ENCODE measurements at places on chromosomes 7 and 10.

DNA sequence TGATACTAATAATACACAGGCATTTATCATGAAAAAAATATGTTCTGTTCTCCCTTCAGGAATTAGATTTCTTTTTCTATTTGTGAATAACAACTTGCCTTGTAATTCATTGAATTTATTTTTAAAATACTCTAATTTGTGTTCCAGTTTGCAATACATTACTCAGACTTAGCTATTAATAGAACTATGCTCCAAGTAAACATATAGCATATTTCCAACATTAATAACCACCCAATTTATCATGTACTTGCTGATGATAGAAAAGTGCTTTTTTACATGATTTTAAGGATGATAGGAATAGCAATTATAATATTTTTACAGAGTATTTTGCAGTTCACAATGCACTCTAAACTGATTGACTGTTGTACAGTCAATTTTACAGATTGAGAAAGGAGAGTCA is 338.8 kb upstream of the SEMA3D start:
- DNase-seq = no peak

DNA sequence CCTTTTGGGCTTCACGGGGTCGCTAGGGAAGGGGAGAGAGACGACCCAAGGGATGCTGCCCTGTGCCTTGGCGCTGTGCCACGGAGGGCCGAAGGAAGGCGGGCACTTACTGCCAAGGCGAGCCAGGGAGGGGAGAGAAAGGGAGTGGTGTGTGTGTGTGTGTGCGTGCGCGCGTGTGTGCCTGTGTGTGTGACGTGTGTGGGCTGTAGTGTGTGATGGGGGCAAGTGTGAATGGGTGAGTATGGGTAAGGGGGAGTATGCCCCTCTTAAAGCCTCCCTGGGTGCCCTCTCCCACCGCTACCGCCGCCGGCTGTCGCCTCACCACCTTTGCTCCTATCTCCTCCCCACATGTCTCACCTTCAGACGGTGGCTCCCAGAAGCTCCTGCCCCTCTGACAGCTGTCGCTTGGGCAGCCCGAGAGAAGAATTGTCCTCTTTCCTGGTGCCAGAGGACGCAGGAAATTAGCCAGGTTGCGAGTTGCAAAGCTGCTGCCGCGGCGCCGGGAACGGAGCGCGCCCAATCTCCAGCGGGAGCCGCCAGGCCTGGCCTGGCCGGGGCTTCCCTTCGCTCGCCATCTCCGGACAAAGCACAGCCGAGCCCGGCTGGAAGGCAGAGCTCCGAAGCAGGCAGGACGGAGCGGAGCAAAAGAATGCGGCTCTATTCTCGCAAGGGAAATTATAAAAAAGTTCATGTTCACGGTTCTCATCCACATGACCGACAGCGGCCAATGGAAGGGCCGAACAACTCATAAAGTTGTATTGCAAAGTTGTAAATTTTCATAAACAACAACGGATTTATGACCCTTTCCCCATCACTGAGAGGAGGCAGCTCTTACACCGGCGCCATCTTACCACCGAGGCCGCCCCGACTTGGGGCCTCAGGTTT is at the start of gene HOXA3:
TSS of gene HOXA3 (minus strand) at position 653 of the 885 bp plus-strand sequence. CDS start 41,943 bp downstream, outside the sequence.
- no peak for DNase-seq

GRCh38 chr7:65804887-65805286 is 68.0 kb upstream of the VKORC1L1 start:
- DNase-seq = no peak

DNA sequence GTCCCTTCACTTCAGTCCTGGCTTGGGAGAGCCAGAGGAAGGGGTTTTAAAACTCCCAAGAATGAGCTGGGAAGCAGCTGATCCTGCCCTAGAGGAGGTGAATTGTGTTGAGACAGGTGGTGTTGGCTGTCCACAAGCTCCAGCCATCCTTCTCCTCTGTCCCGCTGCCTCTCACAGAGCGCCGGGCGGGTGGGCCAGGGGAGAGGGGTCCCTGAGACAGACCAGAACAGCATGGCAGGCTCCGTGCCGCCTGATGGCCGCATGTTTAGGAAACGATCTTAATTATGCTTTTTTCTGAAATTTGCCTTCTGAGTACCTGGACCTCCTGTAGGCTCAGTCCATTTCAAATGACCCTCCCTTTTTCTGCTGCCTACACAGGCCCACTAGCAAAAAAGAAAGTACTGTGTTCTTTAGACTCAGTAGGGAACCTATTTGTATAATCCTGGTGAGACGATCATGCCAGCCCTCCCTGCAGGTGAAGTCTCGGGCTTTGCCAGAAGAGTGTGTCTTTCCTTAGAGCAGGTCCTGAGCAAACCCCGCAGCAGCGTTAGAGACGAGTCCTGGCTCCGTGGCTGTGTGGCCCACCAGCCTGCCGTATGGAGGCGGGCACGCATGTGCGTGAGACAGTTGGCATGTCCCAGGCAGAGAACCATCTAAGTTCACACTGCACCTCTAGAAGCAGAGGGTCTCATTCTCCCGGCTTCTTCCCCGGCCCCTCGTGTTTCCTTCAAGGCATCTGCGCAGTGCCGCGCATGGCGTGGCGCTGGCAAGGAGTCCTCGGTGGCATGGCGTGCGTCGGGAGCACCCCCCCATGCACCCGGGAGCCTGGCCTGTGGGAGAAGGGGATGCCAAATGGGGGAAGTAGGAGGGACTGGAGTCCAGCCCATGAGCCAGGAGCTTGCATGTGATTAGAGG is 26.3 kb upstream of the PWWP2B start:
- DNase-seq = no peak

DNA sequence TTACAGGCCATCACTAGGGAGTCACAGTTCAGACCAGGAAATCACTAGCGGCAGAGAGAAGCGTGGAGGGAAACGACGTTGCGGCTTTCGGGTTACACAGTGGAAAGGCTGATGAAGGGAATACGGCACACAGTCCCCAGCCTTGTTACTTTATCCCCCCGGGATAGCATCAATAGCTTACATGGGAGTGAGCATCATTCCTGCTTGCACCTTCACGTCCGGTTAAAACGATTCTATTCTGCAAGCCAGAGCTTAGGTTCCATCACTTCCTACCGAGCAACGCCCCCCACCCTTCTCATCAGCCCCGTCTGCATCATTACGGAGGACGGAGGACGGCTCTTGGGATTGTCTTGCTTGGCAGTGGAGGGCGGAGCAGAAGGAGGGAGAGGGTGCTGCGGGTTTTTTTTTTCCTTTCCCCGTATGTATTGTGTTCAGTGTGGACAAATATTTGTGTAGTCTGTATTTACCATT is 124.9 kb downstream of the CLEC2L start:
- DNase-seq = no peak

- DNase-seq = no peak
These were observed 13.7 kb downstream of the CISD1 start for GRCh38 chr10:58282615-58283014.

GRCh38 chr10:4470231-4470835 is 355.7 kb upstream of the AKR1E2 start:
- no peak for DNase-seq
